ENCODE measurements at places on chromosomes 4 and X. TPM values are rescaled to one million over a fixed set of nuclear protein-coding genes. Genes with fewer than 3 reads are reported as not detected.

CXXC4 gene
- total RNA-seq, result 2.2 TPM

PCDH10 gene
- 0.49 TPM for total RNA-seq

TLR7 gene
- total RNA-seq, result 0.49 TPM

IQCM gene
- not detected for total RNA-seq

AFP gene
- not detected for total RNA-seq

- no peak for DNase-seq
Measured at GRCh38 chr4:38782452-38783108, at the start of gene TLR10. Gene TLR10 (minus strand): TSS chr4:38782990. CDS start chr4:38775590, 7,400 bp downstream.

DNA sequence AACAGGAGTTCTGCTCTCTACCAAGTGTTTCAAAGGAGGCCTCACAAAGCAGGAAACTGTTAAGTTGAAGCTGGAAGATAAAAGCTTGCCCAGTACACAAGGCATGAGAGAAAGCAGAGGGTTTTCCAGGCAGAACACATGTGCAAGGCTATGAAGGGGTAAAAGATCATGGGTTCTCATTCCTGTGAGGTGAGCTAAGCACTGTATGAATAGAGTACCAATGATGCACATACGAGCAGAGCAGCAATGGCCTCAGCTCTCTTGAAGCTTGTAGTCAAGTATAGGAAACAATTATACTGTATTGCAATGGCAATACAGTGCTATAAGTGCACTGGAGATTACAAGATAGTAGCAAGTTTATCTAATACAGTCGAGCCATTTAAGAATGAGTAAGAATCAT is 18.0 kb downstream of the TTC29 start:
- DNase-seq, result no peak

DNA sequence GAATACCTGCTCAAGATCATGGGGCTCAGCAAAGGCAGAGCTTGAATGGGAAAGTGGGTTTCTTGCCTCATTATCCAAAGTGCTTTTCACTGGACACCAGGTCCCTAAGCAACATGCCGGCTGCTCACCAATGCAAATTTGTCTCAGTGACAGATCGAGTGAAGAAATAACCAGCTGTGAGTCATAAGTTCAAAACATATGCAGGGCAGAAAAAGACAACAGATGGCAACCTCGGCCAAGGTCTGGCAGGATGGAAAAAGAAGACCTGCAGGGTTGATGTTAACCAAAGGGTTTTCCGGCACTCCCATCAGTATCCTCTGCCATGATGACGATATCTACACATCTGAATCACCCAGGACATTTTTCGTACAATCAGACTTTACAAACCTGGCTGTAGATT is 124.1 kb downstream of the AFAP1 start:
- peak; percentile 69 for DNase-seq

DNA sequence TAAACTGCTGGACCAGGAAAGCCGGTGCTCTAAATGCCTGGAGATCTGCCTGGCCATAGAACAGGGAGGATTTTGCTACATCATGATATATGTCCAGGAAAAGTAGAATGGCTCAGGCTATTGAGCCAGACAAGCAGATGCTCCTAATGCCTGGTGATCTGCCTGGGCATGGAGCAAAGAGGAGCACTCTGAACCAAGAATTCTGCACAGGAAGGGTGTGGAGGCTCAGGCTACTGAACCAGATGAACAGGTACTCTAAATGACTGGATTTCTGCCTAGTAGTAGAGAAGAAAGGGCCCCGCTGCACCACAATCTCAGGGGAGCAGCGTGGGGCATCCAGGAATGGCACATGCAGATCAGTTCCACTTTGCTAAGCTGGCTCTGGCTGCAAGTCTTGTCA is 607.9 kb downstream of the ANKRD50 start:
- no peak for DNase-seq

- DNase-seq, result no peak
Measured at GRCh38 chr4:173998471-173999144, 284.9 kb downstream of the FBXO8 start.

DNA sequence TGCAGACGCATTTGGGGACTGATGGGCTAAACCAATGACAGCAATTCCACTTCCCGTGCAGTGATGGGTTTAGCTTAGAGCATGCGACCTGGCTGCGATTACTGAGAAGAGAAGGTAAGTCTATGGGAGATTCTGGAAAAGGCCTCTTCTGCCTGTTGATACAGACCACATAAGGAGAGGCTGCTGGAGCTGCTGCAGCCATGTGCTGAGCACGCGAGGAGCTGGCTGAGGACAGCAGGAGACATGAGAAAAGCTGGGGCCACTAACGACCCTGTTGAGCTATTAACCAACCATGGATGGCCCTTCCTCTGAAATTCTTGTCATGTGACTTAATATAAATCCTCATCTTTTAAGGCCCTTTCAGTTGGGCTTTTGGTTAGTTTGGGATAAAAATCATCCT is 199.9 kb downstream of the PRDM5 start:
- no peak for DNase-seq

DNA sequence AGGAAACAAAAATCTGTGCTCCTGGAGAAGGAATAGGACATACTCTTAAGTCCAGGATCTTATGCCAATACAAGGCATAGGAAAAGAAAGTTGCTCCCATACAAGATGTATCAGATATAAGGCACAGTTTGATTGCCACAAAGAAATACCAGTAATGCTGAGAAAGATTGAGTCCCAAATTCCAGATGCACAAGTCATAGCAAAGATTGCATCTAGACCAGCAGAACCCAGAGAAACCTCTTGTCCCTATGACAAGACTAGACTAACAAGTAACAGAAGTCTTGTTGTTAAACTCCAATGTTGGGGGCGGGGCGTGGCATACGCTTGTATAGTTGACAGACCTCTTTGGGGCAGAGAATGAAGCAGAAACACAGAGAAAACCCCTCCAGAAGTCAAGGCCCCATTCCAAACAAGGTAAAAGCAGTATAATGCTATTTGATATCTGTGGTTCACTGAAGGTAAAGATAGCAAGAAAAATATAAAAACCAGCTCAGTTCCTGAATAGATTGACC is 671.5 kb upstream of the GRIA3 start:
- DNase-seq, result no peak

GRCh38 chr4:141248029-141248428 is 27.3 kb downstream of the ZNF330 start:
- no peak for DNase-seq

DNA sequence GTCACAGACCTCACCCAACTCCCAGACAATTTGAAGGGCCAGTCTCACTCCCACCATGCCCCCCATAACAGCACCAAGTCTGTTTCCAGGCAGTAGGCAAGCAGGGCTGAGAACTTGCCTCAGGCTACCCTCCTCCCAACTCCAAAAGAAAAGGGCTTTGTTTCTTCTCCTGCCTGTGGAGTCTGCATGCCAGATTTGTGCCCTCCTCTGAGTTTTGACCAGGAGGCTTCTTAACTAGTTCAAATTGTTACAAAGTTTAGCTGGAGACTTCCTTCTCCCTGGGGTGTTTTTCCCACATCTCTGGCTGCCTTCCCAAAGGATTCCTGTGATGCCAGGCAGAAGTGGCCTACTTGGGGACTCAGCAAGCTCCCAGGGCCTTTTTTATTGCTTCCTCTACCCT is 29.6 kb downstream of the PBDC1 start:
- no peak for DNase-seq

DNA sequence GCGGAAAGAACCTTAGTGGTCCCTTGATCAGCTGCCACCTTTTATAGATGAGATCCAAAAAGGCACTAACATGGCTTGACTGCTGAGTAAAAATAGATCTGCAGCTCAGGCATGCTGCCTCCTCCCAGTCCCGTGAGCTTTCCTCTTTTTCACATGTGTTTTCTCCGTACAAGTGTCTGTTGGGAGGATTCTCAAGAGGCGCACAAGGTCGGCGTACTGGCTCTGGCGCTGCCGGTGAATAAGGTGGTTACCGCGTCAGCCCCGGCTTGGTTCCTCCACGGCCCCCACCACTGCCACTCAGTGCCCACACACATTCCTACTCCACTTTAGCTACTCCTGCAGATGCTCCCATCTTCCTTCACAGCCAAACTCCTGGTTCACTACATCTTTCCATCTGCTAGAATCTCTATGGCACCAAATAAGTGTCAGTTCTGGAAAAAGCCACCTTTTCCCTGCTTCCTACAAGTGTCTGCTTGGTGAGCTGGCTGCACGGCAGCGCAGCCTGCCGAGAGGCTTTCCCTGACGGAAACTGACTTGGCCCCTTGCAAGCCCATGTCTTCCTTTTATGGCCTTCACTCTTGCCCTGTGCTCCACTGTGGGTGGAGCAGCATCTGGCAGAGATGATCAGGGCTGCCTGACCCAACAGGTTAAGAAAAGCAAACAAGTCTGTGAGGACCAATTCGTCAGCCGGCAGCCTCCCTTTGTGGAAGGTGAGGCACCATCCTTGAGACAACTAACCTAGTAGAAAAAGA is 99.8 kb downstream of the KLHL8 start:
- peak; percentile 88 for DNase-seq

DNA sequence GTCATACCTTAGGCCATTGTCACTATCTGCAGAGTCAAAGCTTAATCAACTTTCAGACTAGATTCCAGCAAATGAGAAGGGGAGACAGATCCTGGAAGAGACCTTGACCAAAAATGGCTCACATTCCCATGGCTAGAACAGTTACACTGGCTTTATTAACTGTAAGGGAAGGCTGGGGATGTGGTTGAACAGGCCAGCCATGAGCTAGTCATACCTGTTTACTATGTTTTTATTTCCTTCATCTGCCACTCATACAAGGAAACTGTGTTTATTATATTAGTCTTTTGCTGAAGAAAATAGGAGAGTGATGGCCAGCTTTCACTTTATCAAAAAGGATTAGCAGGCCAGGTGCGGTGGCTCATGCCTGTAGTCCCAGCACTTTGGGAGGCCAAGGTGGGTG is 319.7 kb downstream of the RAPGEF2 start:
- DNase-seq, result no peak

DNA sequence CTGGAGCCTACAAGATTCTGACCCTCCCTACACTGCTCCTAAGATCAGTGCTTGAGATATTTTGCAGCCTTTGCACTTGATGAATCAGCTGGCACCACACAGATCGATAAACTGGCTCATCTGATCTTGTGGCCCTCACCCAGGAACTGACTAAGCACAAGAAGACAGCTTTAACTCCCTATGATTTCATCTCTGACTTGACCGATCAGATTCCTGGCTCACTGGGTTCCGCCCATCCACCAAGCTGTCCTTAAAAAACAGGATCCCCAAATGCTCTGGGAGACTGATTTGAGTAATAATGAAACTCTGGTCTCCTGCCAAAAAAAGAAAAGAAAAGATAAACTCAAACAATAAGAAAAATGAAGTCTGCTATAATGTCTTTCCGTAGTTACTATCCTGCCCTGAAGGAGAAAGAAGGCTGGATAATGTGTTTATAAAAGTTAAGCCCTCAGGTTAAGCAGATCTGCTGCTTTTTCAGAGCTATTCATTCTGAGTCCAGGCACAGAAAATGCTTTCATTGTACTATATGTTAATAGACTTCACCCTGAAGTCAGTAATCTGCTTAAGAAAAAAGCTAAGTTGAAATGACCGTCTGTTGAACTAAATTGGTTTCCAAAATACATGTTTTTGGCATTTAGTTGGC is 795.2 kb downstream of the TRIML1 start:
- no peak for DNase-seq

DNA sequence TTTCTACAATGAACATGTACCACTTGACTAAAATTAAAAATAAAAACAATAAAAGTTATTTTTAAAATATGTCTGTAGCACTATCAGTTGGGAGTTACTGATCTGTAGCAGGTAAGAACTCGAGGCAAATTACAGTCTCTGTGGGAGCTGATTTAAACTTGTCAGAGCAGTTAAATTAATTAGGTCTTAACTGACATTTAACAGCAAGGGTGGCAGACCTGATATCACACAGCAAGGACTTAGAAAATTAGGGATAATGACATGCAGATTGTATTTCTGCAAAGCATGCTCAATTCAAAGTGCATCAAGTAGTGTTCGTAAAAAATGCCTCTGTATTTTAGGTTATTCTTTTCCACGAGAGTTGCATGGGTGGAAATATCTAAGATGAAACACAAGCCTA is 208.9 kb downstream of the SPATA18 start:
- no peak for DNase-seq

DNA sequence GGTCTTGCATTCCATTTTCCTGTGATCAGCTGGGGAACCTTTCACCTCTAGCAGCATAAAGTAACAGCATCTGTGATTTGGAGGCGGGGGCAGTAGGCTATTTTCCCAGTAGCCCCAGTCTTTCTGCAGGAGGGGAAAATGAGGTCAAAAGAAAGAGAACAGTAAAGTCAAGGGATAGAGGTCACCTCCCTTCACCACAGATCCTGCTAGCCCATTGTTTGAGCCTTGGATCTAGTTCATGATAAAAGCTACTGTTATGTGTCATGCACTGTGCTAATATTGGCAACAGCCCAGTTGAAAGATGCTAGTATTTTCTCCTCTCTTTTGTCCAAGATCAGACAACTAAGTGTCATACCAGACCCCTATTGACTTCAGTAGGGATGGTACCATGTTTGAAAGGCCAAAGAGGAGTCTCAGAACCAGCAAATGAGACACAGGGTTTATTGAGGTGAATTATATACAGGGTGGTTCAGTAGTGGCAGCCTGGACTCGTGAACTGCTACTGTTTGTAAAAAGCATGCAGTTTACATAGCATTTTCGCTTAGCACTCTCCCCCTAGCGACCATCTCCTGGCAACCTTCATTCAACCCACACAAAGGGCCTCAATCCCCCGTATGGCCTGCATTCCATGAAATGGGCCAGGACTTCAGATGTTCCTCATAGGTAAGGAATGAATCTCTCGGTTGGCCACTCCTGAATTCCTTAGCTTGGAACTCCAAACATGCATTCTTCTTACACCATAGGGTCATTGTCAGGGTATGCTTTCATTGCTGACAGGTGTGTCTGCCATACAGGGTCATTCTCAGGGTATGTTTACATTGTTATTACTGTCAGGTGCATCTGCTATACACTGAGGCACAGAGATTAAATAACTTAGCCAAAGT is 170.0 kb upstream of the FRMPD4 start:
- DNase-seq, result no peak

DNA sequence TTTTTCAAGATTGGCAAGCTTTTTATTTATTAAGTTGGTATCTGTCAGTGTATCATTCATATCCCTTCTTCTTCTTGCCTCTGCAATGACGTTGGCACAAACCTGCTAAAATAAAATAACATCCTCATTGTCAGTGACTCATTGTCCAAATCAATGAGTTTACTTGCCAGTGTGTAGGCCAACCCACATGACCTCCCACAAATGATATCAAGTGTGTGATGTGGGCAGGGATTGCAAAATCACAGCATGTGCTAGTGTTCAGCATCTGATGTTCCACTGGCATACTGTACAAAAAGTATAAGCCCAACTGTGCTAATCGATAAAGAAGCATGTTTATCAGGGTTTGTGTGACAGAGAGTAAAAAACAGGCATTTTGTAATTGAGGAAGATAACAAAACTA is 25.5 kb downstream of the GPAT3 start:
- no peak for DNase-seq
